Astrocyte (in vitro differentiated cells and primary cell): ENCODE measurements at places on chromosomes 7 and 10. TPM values are rescaled to one million over a fixed set of nuclear protein-coding genes. Genes with fewer than 3 reads are reported as not detected.

GRCh38 chr7:149854611-149855360, 16.6 kb downstream of the ZNF862 start:
- no peaks in the 10 kb centered on the region for H3K27me3 ChIP-seq
- peak; percentile 48 for DNase-seq
- H3K27ac ChIP-seq: peak overlapping the region; percentile 52
- H3K36me3 ChIP-seq: no peaks in the 10 kb centered on the region
- H3K4me1 ChIP-seq: peaks cover 26% of the 10 kb centered on the region

Gene C10orf105
- not detected in 2 replicates for total RNA-seq

DNA sequence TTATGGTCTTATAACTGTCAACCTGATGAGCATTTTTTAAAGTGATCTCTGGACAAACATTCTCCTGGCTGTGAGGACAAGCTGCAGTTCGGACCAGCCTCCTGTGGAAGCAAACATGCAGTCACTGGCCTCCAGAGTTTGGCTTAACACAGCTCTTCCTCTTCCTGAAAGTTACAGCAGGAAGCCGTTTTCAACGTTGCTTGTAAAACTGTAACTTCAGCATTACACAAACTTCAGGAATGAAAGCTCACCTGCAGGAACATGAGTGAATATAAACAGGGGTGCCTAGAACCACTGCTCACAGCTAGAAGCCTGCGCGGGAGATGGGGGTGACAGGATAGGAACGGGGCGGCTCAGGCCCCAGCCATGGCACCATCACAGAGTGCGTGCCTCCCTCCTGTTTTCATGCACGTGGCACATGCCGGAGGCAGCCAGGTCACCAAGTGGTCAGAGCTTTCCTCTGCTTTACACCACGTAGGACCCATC, 292.9 kb upstream of the PITRM1 start:
- H3K36me3 ChIP-seq: no peaks in the 10 kb centered on the region
- no peak overlapping the region for H3K4me3 ChIP-seq
- H3K27me3 ChIP-seq: no peaks in the 10 kb centered on the region
- H3K4me1 ChIP-seq: peaks cover 26% of the 10 kb centered on the region
- no peak for DNase-seq
- no peak overlapping the region for H3K27ac ChIP-seq

DNA sequence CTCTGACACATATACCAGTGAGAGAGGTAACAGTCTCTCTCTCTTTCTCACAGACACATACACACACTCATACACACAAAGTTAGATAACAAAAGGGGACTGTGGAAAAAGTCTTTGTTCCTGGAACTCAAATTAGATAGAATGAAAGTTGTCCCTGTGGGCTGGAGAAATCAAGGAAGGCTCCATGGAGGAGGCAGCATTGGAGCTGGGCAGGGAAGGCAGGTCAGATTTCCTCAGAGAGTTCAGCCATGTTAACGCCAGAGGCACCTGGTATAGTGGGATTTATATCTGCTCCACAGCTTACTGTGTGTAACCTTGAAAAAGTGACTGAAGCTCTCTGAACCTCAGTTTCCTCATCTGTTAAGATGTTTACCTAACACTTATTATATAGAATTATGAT, 38.7 kb downstream of the LDB3 start:
- no peaks in the 10 kb centered on the region for H3K27me3 ChIP-seq
- no peaks in the 10 kb centered on the region for H3K36me3 ChIP-seq
- H3K27ac ChIP-seq: no peak overlapping the region
- peaks cover 5% of the 10 kb centered on the region for H3K4me1 ChIP-seq

Gene SCIN
- total RNA-seq: 0.27 TPM in 1 of 2 replicates, not detected in the other

- H3K27me3 ChIP-seq: no peaks in the 10 kb centered on the region
- no peak overlapping the region for H3K4me3 ChIP-seq
These were observed 23.5 kb upstream of the BPGM start for GRCh38 chr7:134623193-134623592.
